Activated naive CD4-positive, alpha-beta T cell treated with Interleukin-2 at 50 U/mL for 16 hours (primary cell): ENCODE measurements at places on chromosomes 5 and 9.
A peak's percentile ranks its signal among the peaks of the same experiment; 100 is the strongest.

DNA sequence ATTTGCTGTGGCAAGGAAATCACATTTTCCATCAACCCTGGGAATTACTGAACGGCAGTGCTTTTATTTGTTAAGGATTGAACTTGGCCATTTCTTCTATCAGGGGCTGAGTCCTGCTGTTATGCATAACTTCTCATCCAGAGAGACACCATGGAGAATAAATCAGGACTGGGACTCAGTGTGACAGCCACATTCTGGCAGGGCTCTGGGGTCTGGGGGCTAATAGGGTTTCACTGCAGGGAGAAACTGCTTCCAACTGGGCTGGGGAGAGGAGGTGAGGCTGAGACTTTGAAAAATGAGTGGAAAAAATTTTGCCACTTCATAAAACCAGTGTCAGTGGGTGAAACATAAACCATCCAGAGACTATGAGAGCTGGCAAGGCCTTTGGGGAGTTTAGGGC is 95.7 kb upstream of the ALDH1B1 start:
- no peak for DNase-seq

DNA sequence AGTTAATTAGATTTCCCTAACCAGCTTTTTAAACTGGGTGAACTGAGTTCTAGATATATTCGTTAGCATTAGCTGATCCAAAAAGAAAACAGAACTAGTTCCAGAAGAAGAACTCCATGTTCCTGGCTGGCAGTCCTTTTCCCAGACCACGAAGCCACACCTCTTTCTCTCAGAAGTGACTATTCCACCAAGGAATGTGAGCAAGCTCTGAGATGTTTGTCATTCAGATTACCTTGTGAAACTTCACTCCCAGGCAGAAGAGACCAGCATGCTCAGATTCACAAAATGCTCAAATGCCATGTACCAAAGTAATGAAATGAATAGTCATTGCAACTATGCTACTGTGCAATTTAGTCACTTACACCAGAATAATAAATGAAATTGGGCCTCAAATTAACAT is 4.4 kb upstream of the SSBP2 start:
- no peak for DNase-seq

GRCh38 chr9:137545123-137545522 is 5.1 kb downstream of the PNPLA7 start:
- DNase-seq: no peak

DNA sequence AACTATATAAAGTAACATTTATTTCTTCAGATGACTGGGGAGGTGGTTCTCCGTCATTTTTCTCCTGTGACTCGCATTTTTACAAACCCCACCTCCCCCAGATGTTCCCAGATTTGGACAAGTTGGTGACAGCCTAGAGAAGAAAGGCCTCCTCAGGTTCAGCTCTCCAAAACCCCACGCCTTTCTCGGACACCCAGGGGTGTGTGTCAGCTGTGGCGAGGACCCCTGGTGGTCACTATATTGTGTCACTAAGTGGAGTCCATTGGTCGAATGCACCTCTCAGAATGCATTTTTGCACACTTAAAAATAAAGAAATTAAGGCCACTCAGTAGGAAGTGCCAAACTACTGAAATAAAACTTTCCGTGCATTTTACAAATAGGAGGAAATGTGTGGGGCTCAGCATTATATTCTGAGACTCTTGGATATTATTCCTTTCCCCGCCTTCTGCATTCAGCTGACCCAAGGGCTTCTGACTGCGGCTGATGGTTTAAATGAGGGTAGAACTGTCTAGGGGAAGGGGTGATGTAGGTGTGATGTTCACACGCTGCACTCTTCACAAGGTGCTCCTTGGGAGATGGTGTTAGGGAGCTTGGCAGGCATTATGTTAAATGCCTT is 47.6 kb downstream of the ACO1 start:
- DNase-seq: peak; percentile 27

- DNase-seq: no peak
These were observed 32.0 kb upstream of the CPEB4 start for GRCh38 chr5:173855995-173856656.

DNA sequence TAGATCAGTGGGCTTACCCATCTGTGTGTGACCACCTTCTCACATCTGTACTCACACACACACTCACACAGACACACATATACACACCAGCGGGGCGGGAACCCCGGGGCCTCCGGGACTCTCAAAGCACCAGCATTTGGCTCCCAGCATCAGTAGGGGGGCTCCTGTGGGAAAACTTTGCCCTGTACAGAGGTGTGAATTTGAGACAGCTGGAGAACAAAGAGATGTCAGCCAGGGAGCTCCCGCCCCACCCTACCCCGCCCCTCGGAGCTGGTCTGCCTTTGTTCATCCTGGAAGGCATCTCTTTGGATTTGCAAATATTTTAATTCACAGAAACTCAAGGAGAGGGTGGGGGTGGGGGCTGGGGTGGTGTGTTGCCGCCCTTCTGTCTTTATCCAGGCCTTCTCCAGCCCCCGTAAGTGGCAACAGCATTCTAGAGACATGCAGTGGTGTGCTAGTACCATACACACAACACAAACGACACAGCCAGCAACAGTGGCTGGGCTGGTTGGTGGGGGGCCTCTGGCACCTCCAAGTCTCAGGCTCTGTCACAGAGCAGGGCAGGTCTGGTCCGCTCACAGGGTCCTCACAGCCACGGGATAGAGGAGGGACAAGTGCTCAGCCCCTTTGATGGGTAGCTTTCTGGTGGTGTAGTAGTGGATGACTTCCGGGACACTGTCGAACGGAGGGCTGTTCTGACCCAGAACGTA is 15.5 kb upstream of the SLC25A51 start:
- no peak for DNase-seq

DNA sequence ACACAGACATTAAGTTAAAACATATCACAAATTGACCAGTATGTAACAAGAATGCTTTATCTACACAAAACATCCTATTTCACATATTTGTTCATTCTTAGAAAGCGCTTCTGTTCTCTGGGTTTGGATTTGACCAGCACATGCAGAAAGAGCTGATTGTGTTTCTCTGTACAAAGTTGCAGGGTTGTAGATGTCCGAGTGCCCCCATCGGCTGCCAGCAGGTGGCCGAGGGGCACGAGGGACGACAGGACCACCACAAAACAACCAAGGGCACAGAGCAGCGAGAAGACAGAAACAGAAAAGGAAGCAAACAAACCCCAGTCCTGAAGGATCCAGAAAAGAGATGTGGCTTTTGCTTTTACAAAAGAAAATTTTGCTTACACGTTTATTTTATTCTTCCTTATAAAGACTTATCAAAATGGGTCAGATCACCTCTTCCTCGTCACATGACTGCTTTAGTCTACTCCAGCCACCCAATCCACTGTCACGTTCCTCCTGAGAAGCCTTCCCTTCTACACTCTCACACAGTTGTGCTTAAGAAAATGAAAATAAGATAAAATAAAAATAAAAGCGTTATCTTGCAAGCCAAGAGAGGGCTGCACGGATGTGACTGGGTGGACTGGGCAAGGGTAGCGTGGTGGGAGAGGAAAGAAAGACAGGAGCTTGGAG is 9.5 kb downstream of the OTP start:
- DNase-seq: no peak

- no peak for DNase-seq
These were observed 140.1 kb upstream of the ABCA1 start for GRCh38 chr9:105067895-105068580.

GRCh38 chr9:78278177-78278777 is 18.6 kb upstream of the PSAT1 start:
- no peak for DNase-seq

- DNase-seq: no peak
These were observed 548.5 kb downstream of the MTRR start for GRCh38 chr5:8417316-8418048.

- DNase-seq: no peak
These were observed 188.7 kb upstream of the TLE4 start for GRCh38 chr9:79383096-79383495.

DNA sequence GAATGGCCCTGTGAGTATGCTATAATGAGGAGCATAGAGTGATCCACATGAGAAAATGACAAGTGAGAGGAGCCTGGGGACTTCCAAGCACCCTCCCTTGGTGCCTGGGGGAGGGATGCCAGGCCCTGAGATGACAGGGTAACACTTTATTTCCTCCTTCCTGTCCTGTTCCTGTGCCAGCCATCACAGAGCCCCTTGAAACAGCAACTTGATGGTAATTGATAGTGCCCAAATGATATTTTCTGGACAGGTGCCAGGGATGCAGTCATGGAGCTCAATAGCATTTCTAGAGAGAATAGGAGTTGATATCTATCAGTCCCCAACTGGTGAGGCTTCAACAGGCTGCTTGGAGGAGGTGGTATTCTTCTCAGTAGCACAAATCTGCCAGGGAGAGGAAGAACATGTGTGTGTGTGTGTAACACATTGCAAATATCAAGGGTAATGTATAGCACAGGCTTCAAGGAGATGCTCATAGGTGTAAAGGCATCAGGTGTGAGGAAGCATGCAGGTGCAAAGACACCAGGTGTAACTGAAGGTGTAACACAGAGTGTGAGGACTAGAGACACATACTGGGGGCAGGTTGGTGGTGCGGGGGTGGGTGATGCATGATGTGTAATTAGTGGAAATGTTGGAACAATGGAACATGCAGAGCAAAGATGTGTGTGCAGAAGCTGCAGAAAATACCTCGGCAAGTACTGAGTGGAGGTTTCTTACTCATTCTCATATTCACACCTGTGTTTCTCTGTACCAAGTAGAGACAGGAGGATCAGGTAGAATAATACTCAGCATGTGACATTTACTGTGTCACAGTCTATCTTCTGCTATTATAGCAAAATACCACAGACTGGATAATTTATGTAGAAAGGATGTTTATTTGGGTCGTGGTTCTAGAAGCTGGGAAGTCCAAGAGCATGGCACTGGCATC is 18.1 kb upstream of the WWC1 start:
- no peak for DNase-seq

DNA sequence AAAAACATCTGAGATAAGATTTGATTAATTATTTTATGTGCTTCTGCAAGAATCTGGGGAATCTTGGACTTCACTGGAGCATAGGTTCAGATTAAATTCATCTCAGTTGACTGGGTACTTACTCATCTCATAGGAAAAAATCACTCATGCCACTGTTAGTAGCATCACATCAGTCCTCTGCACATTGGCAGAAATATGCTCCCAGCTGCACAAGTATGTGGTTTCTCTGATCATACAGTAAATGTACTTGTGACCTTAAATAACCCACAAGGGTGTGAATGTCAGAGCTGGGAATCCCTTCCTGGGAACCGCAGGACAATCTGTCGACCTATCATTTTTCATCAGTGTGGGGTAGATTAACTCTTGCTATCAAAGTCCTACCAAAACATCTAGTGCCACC is 203.7 kb upstream of the SLC24A2 start:
- no peak for DNase-seq

GRCh38 chr9:20353524-20353923 is 268.8 kb downstream of the MLLT3 start:
- DNase-seq: no peak

GRCh38 chr5:146337928-146338327 is 711 bp upstream of the POU4F3 start:
- no peak for DNase-seq

- DNase-seq: no peak
These were observed 193.2 kb downstream of the ADAMTSL1 start for GRCh38 chr9:18666986-18667772.

GRCh38 chr9:14023285-14023684 is 290.7 kb downstream of the NFIB start:
- no peak for DNase-seq

- DNase-seq: no peak
These were observed 41.8 kb upstream of the LRRC70 start for GRCh38 chr5:62536783-62537182.
